Fibroblast of the aortic adventitia (primary cell): ENCODE measurements at places on chromosomes 1 and 21.
A peak's percentile ranks its signal among the peaks of the same experiment; 100 is the strongest.

DNA sequence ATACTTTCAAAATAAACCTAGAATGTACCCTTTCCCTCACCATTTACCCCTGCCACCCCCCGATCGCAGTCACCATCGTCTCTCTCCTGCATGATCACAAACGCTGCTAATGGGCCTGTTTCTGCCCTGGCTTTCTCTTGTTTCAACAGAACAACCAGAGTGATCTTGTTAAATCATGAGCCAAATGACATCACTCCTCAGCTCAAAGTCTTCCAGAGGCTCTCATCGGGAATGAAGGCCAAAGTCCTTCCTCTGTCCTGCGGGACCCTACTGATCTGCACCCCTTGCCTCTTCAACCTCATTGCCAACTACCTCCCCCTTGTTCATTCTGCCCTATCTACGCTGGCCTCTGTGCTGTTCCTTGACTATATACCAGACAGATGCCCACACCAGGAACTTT, 39.4 kb upstream of the PTGFRN start:
- DNase-seq, result no peak

- no peak for DNase-seq
These were observed 11.1 kb upstream of the ATF3 start for GRCh38 chr1:212597487-212597886.

DNA sequence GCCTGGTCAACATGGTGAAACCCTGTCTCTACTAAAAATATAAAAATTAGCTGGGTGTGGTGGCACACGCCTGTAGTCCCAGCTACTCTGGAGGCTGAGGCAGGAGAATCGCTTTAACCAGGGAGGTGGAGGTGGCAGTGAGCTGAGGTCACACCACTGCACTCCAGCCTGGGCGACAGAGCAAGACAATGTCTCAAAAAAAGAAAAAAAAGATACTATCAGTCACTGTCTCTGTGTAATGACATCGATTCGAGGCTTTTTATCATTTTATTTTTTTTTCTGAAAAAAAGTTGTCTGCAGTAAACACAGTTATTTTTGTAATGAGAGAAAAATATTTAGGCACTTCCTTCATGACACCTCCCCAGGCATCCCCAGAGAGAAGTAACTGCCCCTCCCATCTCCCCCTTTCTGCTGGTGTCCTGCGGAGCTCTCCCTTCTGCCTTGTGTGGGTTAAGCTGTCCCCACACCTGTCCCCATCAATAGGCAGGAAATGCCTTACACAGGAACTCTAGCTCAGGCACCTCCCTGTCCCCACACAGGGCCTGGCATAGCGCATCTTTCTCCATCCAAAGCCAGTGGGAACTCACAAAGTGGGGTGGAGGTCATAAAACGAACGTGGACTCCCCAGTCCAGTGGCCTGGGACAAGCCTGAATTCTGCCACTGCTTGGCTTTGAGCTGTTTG, 132.0 kb downstream of the SYF2 start:
- DNase-seq, result no peak

DNA sequence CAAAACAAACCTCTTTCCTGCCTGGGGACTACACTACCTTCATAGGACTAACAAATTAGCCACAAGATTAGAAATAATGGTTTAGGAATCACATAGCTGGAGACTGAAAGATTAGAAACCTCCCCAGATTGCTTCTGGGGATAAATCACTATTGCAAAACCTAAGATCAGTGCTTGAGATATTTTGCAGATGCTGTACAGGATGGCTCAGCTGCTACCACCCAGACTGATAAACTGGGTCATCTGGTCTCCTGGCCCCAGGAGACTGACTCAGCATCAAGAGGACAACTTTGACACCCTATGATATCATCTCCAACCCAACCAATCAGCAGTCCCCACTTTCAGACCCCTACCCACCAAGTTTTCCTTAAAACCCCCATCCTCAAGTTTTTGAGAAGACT, 137.0 kb downstream of the LRRC53 start:
- DNase-seq, result no peak

- DNase-seq, result no peak
These were observed 58.7 kb downstream of the RUNX3 start for GRCh38 chr1:24871306-24871901.

DNA sequence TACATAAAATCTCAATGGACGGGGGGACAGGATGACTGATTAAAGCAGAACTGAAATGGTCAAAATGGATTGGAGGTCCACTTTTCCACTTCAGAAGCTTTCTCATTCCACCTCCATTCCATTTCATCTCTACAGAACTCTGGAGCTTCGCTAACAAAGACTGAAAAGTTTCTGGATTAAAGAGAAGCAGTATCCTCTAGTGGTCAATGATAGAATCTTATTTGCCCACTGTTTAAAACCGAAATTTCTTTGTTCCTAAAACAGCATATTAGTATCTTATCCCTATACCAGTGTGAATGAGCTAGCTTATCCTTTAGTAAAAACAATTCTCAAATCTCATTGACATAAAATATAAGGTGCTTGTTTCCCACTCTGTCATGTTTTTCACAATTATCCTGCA, 890.6 kb downstream of the KCNT2 start:
- DNase-seq, result peak; percentile 24

- DNase-seq, result no peak
These were observed 11.6 kb downstream of the CD160 start for GRCh38 chr1:145730900-145731299.

DNA sequence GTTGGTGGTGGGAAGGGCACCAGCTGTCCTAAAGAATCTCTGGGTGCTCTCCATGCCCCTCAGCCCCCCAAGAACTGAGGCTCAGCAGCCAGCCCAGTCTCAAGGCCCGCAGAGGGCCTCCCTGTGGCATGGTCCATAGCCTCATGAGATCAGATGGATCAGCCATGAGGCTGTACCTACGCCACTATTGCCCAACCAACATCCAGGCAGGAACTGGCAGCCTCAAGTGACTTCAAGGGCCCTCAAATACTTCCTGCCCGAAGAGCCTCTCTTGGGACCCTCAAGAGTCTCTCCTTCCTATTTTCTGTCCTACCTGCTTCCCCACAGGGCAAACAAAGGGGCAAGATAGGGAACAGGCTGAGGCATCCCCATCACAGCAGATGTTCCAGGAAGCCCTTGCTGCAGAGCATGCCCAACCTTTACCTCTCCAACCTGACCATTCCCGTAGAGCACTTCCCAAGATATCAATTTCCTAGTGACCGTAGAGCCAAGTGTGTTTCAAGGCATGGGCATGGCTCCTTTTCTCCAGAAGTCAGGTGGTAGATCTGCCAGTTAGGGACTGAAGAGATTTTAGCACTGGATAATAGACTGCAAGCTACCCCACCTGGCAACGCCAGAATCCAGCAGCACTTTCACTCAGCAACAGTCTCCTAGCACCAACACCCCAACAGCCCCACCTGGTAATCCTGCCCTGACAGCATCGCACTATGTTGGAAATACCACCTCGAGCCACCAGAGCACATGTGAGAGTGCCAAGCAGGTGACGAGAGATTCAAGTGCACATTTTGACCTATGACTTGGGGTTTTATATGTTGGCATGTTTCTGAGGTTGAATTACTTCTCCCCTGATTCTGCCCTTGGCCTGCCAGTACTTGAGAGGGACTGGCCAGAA, 13.7 kb upstream of the MFSD2A start:
- DNase-seq, result no peak

- peak; percentile 64 for DNase-seq
These were observed 41.3 kb upstream of the PTGFRN start for GRCh38 chr1:116868385-116868784.

GRCh38 chr1:203099805-203100515, 14.1 kb upstream of the MYOG start:
- DNase-seq, result no peak

DNA sequence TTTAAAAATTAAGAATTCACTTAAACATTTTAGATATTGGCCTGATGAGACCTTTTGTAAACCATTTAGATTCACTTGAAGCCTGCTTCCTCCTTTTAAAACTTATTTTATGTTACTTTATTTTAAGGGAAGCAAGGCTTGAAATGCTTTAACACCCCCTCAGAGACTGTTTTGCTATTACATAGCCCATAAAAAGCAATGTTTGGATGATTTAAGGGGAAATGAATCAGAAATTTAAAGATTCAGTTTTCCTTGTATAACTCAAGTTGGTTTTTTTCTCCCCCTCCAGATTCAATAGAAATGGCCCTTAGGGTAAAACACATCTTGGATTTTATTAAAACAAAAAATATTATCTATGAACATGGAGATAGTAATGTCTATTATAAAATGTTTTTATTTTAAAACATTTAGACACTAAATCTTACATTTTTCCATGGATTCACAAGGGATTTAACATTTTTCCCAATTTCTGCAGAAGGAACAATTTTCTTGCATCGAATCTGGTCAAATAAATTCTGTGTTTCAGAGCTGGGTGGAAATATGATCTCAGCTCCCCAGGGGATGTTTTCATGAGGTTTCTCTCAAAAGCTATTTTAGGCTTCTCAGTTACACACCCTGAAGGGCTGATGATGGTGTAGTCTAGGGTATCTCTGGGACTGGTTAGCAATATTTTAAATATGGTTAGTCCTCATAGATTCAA, 69.3 kb upstream of the WARS2 start:
- peak; percentile 20 for DNase-seq

GRCh38 chr1:156525856-156526489, 25.4 kb upstream of the MEF2D start:
- DNase-seq, result no peak

GRCh38 chr1:9291914-9292360, 757 bp upstream of the SPSB1 start:
- peak; percentile 85 for DNase-seq

DNA sequence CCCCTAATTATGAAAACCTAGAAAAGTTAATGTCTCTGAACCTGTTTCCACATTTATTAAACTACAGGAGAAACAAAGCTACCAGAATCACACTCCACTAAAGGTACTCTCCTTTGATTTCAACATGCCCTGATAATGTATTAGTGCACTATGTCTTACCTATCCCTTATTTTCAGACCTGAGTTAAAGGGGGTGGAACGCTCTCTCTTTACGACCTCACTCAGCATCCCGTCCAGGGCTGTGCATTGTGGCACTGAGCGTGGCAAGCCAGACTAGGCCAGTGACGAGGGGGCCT, 678 bp downstream of the LSM10 start:
- no peak for DNase-seq
